Spinal cord (tissue), 10 donors: ENCODE measurements at places on chromosomes 3 and 15. TPM values are rescaled to one million over a fixed set of nuclear protein-coding genes. Genes with fewer than 3 reads are reported as not detected.

PYGO1 gene
- polyA plus RNA-seq = 28.6 TPM

CGGBP1 gene
- polyA plus RNA-seq = 67.8 TPM

SERPINI2 gene
- polyA plus RNA-seq = 5.8 TPM

NTRK3 gene
- polyA plus RNA-seq = 68.1 TPM

ZPLD1 gene
- polyA plus RNA-seq = 1.0 TPM

UROC1 gene
- polyA plus RNA-seq = 0.29 TPM

NUDT16 gene
- polyA plus RNA-seq = 26.6 TPM

PLA2G4D gene
- polyA plus RNA-seq = 0.26 TPM

AGTR1 gene
- 2.6 TPM for polyA plus RNA-seq
